ENCODE measurements at places on chromosomes 6 and 20.

DNA sequence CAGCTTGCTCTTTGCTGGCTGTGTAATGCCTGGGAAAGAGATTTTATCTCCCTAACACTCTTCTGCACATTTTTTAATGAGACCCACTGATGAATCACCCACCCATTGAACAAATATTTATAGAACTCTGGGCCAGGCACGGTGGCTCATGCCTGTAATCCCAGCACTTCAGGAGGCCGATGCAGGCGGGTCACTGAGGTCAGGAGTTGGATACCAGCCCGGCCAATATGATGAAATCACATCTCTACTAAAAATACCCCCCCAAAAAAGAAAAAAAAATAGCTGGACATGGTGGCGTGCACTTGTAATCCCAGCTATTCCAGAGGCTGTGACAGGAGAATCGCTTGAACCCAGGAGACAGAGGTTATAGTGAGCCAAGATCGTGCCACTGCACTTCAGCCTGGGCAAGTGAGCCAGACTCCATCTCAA lies 82.1 kb upstream of the SIRPA start:
- no peak for DNase-seq

- DNase-seq: no peak
Measured at GRCh38 chr6:89985751-89986493, 91.7 kb downstream of the GJA10 start.

GRCh38 chr6:16137451-16137801 lies 8.5 kb downstream of the MYLIP start:
- DNase-seq: no peak

DNA sequence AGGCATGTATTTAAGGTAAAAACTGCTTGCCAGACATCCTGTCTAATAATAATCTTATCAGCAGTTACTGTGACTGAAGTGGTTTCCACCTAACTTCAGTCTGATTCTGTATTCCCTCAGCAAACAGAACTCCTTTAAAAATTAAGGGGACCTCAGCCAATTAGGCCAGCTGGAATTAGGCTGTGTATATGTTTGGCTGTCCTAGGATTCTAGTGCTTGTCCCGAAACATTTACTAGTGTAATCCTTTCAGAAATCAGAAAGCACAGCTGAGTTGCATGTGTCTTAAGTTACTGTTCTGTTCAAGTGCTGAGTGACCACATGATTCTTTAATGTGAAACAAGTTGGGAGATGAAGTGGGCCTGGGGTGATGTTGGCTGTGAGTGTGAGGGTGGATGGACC lies 120.9 kb upstream of the SUPT3H start:
- no peak for DNase-seq

DNA sequence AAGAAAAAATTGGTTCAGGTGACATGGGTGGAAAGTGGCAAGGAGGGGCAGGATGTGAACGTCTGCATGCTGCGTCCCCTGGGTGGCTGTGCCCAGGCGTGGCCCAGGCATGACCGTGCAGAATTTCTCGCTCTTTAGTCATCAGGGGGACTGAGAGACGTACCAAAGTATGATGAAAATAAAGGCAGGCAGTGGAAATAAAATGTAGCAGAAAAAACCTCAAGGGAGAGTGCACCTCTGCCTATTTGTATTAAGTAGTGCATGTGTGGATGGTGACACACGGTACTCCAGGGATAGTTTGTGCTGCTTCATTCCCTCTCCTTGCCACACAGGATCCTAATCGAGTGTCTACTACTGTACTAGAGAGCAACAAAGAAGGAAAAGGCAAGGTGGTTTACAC lies 81.1 kb downstream of the ATP9A start:
- no peak for DNase-seq

DNA sequence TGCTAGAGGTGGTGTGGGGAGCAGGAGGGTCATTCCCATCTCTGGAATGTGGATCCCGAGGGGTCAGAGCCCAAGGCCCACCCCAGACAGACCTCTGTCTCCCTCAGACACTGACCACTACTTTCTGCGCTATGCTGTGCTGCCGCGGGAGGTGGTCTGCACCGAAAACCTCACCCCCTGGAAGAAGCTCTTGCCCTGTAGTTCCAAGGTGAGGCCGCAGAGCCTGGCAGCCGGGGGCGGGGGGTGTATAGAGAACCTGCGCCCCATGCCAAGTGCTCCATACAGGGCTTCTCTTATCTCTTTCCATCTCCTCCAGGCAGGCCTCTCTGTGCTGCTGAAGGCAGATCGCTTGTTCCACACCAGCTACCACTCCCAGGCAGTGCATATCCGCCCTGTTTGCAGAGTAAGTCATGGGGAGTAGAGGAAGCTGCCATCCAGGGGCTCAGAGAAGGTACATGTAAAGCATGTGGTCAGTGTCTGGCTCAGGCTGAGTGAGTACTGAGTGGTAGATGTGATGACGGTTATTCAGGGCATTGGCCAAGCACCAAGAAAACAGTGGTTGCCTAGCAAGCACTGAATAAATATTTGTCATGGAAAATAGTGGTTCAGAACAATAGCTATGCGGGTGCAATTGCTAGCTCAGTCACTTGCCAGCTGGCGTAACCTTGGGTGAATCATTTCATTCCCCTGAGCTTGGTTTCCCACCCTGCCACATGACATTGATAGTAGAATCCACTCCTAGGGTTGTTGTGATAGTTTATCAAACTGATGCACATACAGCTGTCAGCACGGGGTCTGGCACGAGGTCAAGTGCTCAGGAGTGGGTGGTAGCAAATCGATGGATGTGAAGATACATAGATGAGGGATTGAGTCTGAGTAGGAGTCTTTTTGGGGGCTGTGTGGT lies 3.5 kb downstream of the PIGT start:
- DNase-seq: no peak

DNA sequence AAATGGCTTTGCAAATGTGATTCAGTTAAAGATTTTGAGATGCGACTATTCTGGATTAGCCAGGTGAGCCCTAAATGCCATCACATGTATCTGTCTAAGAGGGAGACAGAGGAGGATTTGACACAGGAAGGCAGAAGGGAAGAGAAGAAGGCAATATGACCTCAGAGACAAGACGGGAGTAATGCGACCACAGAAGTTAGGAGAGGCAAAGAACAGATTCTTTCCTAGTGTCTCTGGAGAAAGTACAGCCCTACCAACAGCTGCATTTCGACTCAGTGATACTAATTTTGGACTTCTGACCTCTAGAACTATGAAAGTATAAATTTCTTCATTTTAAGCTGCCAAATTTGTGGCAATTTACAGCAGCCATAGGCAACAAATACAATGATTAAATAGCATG lies 24.2 kb upstream of the TPD52L1 start:
- DNase-seq: no peak

- DNase-seq: no peak
Measured at GRCh38 chr6:34993213-34993612, 104.2 kb downstream of the ANKS1A start.

GRCh38 chr6:166825553-166826145 lies 130.7 kb downstream of the RNASET2 start:
- no peak for DNase-seq

DNA sequence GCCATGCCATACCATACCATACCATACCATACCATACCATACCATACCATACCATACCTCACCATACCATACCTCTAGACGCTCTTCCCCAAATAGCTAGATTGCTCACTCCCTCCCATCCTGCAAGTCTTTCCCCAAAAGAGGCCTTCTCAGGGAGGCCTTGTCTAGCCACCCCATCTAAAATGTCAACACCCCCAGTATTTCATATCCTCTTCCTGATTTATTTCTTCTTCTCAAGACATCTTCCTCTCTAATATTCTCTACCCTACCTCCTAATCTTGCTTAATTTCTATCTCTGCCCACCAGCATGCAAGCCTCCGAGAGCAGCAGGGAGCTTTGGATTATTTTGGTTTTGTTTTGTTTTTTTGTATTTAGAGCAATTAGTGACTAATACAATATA lies 225.2 kb upstream of the RREB1 start:
- DNase-seq: no peak

GRCh38 chr6:33080127-33081089 lies 4.6 kb downstream of the HLA-DPB1 start:
- no peak for DNase-seq

GRCh38 chr20:51131811-51132210 lies 108.9 kb upstream of the KCNG1 start:
- no peak for DNase-seq
